Suppressor macrophage treated with lipopolysaccharide for 1 hour (primary cell): ENCODE measurements at places on chromosomes 12 and 14.

- DNase-seq: peak; percentile 83
Measured at GRCh38 chr14:61569812-61570548, 125.3 kb upstream of the HIF1A start.

GRCh38 chr14:75236467-75236866, 42.2 kb upstream of the FOS start:
- peak; percentile 48 for DNase-seq

GRCh38 chr14:61140872-61141271, 140.3 kb downstream of the TMEM30B start:
- DNase-seq: no peak

DNA sequence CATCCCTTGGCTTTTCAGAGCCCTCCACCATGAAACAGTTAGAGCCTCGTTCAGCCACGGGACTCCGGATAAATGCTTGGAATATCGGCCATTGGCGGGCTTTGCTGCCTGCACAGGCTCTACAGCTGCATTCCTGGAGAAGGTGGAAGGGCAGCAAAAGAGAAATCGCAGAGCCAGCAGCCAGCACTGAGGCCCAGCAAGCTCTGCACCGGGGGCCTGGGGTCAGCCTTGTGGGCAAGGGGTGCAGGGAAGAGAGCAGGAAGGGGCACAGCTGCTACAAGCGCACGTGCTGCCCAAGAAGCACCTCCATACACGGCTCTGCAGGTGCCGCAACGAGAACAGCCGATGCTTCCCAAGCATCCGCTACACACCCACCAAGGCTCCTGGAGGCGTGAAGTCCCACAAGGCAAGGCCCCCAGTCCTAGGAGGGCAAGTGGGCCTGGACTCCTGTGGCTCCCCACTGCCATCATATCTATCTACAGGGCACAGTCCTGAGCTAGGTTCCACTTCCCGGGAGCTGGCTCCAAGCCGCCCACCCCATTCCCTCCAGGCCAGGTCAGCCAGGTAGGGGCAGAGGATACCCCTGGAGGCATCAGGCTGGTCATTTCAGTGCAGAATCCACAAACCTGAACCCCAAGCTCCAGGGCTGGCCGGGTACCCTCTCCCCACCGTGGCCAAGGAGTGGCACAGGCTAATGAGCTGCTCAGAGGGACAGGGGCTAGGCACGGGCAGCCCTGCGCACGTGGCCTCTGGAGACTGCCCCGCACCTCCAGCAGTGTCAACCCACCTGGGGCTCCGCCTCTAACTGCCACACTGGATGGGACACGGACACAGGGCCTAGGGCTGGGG, 40.2 kb downstream of the CCNK start:
- DNase-seq: no peak

DNA sequence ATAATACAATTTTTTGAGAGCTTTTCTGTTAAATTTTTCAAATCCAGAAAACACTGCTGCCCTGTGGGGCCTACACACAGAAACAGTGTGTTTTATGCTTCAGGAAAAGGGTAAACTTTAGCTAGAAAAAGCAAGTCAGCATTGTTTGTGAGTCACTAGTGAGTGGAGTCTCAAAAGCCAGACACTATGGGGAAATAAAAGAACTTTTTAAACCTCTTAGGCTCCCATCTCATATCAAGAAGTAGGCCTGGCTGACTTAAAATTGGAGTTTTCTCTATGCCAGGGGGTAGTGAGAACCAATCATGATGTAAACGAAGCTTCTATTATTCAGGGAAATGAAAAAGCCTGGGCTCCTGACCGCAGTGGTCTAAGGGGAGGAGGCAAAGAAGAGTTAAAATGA, 12.6 kb downstream of the GPR65 start:
- peak; percentile 86 for DNase-seq

DNA sequence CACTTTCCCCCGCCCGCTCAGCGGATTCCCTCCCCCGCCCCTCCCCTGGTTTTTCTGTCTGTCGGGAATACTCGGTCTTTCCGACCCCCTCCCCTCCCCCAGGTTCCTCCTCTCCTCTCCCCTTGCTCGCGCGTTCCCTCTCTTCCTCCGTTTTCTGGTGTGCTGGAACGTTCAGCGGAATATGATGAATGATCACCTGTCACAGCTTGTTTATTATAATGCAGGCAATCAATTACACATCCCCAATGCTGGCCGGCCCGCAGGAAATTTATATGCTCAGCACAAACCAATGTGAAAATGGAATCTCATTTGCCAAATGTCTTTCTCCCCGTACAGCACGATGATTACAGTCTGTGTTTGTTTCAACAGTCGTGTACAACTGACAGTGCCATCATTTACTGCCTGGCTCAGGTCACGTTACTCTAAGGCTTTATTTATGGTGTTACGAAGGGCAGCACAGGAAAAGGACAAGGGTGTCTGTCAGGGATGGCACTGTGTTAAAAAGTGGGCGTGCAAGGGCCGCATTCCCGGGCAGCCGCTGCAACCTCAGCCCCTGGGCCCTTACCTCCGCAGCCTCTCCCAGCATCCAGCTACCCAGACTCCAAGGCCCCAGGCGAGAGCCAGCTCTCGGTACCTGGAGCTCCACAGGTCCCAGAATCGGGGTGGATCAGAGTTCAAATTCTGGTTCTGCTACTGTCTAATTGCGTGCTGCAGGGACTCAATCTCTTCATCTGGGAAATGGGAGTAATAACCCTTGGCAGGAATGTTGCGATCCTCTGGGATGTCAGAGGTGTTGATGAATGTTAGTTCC, 24.7 kb upstream of the MAP1LC3B2 start:
- no peak for DNase-seq

- DNase-seq: no peak
Measured at GRCh38 chr12:115611477-115611876, 666.0 kb downstream of the MED13L start.

DNA sequence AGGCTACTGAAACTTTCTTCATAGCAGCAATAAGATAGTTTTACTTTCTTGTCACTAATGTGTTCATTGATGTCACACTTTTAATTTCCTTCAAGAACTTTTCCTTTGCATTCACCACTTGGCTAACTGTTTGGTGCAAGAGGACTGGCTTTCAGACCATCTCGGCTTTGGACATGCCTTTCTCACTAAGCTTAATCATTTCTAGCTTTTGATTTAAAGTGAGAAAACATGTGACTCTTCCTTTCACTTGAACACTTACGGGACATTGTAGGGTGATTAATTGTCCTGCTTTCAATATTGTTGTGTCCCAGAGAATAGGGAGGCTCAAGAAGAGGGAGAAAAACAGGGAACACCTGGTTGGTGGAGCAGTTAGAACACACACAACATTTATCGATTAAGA, 41.9 kb downstream of the IFNG start:
- no peak for DNase-seq

GRCh38 chr12:6868211-6869048, 1.1 kb downstream of the TPI1 start:
- DNase-seq: peak; percentile 53

GRCh38 chr14:55109836-55110235, 19.2 kb upstream of the LGALS3 start:
- DNase-seq: no peak

GRCh38 chr12:78035901-78036606, 205.4 kb downstream of the NAV3 start:
- no peak for DNase-seq

- no peak for DNase-seq
Measured at GRCh38 chr12:105644770-105645169, 314.3 kb downstream of the C12orf75 start.

DNA sequence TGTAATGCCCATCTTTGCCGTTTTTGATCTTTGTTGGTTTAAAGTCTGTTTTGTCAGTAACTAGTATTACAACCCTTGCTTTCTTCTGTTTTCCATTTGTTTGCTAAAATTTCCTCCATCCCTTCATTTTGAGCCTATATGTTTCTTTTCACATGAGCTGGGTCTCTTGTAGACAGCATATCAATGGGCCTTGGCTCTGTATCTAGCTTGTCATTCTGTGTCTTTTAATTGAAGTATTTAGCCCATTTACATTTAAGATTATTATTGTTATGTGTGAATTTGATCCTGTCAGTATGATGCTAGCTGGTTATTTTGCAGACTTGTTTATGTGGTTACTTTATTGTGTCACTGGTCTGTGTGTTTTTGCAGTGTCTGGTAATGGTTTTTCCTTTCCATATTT, 913.2 kb downstream of the TRHDE start:
- DNase-seq: no peak

GRCh38 chr14:69354383-69355153, 43.5 kb downstream of the ERH start:
- DNase-seq: peak; percentile 21

GRCh38 chr14:82387699-82388098, 854.0 kb upstream of the SEL1L start:
- DNase-seq: no peak

GRCh38 chr14:50967103-50967502, 22.8 kb upstream of the PYGL start:
- DNase-seq: no peak

DNA sequence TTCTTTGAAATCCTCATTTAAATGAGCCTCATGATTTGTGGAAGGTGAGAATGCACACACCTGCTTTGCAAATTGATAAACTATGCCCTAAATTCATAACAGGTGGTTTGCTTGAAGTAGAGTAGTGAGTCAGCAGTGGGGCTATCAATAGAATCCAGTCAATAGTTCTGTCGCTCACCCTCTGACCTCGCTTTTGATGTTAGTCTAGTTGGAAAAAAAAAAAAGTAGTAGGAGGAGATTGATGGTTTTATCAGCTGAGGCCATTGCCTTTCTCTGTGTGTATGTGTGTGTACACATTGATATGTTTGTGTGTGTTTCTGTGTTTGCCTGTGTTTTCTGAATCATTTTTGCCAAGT, 267.3 kb downstream of the SNAPC1 start:
- DNase-seq: no peak

GRCh38 chr12:89400415-89400814, 48.1 kb upstream of the DUSP6 start:
- no peak for DNase-seq

DNA sequence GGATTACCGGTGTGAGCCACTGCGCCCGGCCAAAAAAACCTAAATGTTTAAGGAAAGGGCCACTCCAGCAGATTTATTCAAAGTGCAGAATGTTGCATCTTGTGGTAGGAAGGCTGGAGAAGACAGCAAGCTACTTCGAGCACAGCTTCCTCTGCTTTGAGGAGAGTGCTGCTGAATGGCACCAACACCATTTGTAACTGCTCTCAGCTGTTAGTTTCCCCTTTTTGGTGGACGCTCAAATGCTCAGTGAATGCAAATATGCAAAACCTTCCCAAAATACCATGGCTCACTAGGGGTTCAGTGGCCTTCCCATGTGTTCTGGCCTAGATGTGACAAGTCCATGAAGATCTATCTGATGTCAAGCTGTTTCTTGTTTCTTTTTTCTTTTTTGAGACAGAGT, 2.9 kb upstream of the TDRD9 start:
- DNase-seq: no peak

DNA sequence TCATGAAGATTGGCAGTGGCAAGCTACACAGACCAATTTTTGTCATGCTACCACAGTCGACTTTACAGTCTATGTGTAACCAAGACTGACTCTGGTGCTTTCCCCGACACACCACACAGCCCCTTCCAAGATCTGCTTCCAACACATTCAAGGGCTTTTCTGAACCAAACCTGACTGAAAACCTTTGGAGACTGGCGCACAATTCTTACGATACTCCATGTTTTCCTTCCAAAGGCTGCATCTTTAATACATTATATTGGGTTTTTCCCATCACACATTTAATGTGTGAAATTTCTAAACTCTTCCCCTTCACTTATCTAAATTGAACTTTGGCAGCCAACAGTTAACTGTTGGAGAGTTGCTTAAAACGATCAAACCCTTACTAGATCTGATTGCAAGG, 127.7 kb upstream of the SOX5 start:
- DNase-seq: no peak

- no peak for DNase-seq
Measured at GRCh38 chr14:54610051-54610977, 43.4 kb downstream of the SAMD4A start.

- DNase-seq: no peak
Measured at GRCh38 chr14:23639048-23639890, 3.1 kb downstream of the DHRS2 start.

DNA sequence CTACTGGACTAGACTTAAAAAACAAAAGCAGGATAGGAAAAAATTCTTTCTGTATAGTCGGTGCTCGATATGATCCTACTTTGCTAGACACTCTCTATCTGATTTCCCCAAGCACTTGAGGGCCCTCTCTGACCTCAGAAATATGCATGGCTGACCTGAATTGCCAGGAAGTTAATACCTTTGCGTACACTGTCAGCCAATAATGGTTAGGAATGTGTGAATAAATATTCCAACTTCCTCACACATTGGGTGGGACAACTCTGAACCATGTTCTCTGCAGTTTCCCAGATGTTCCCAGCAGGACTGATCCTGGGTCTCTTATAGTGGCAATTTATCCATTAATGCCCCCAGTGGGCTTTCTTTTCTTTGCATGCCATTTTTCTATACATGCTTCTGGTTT, 20.5 kb upstream of the RPL10L start:
- DNase-seq: no peak

GRCh38 chr12:30970559-30971197, 44.1 kb downstream of the TSPAN11 start:
- DNase-seq: no peak

- no peak for DNase-seq
Measured at GRCh38 chr12:57657744-57658143, 24.7 kb upstream of the B4GALNT1 start.

DNA sequence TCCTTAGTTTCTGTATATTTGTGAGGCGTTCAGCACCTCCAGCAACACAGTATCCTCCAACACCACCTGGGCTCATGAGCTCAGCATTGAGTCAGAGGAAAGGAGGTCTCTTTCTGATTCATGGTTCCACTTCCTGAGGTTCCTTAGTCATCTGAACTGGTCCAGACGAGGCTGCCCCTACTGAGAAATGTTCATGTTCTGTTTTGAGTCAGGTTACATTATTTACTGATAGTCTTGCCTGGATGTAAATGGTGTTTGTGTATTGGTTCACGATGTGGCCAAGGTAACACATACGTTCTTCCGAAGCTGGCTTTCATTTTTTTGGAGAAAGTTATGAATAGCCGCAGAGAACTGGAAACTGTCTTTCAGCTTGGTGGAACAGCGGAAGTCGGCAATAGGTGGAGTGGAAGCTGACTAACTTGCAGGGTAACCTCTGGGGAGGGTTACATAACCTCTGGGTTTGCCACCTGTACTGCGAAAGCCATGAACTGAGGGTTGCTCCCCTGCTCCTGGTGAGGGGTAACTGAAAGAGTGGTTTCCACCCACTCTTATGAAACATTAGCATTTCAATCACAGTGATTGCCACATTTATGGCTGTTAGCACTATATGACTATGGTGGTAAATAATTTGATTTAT, 42.2 kb upstream of the MANSC4 start:
- peak; percentile 21 for DNase-seq

GRCh38 chr12:131805421-131805820, 22.8 kb upstream of the MMP17 start:
- no peak for DNase-seq

DNA sequence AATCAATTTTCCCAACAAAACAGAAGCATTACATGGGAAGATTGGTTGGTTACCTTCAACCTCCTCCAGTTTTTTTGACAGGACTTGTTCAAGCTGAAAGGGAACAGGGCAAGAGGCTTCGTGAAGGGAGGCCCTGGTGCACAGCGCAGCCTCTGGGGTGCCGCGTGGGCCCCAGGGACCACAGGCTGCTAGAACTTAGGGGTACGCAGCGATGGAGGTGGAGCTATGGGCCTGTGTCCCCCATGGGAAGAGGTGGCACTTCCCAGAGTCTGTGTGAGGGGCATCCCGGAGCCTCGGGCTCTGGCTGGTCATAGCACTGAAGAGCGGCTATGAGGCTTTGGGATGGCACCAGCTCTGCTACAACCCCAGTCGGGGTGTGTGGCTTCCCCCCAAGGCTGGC, 22.1 kb upstream of the BTBD6 start:
- no peak for DNase-seq
